ENCODE measurements at places on chromosomes 12 and 14.
A peak's percentile ranks its signal among the peaks of the same experiment; 100 is the strongest.

- DNase-seq = no peak
Observed at GRCh38 chr14:69693145-69693544, 73.8 kb upstream of the SRSF5 start.

DNA sequence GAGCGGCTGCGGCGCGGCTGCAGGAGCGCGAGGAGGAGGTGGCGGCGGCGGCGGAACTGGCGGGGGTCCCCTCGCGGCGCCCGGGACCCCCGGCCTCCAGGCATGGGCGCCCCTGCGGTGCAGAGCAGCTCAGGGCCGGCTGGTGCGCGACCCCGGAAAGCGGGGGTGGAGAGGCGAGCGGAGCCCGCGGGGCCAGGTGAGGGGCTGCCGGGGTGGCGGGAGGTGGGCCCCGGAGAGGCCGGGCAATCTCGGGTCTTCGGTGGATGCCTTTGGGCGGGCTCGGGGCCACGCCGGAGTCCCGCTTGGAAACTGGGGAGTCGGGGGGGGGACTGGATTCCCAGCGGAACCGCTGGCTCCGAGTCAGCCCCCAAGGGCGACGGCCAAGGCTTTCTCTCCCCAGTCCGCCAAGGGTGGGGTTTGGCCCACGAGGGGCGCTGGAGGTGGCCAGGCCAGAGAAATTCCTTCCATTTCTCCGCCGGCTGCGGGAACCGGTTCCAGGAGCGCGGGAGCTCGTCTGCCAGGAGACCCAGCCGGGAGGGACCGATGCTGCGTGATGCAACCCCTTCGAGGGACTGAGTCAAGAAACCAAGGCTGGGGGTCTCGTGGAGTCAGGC, 13.9 kb upstream of the NR4A1 start:
- DNase-seq = no peak

DNA sequence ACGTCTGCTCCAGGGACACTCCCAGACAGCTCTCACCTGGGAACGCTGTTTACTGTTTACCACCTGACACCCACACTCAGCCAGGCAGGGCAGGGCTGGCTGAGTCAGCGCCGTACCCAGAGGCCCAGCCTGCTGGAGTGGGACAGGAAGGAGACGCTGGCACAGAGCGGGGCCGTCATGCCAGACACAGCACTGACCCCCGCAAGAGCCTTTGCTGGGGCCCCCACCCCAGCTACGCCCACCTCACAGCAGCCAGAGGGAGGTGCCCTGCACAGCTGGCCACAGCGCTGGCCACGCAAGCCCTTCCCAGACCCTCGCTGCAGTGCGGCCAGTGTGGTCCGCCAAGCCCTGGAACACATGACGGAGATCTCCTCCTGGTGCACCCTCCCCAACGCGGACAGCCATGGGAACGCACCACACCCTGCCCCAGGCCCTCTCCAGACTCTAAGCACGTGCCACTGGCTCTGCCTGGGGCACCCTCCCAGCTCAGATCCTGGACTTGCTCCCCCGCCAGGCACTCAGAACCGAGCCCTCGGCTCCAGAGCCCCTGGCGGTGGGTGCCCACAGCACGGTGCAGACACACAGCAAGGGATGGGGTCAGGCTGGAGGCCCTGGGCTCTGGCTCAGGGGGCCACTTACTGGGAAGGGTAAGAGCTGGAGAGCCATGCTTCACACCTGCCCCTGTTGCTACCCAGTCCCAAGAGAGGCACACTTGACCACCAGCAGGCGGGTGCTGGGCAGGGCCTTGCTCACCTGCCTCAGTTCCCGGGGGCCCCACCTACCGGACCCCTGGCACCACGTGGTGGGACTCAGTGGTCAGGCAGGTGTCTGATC, 5.7 kb downstream of the AHNAK2 start:
- DNase-seq = no peak

- DNase-seq = no peak
Observed at GRCh38 chr12:89092297-89092696, 260.0 kb downstream of the DUSP6 start.

DNA sequence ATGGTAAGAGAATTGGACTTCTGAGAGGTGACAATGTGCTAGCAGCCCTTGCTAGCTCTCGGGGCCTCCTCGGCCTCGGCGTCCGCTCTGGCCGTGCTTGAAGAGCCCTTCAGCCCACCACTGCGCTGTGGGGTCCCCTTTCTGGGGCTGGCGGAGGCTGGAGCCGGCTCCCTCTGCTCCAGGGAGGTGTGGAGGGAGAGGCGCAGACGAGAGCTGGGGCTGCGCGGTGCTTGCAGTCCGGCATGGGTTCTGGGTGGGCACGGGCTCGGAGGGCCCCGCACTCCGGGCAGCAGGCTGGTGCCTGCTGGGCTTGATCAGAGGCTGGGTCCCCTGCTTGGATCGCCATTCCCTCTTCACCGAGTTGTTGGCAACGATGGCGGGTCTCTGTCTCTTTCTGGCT, 226.4 kb upstream of the AMIGO2 start:
- DNase-seq = no peak

- no peak for DNase-seq
Observed at GRCh38 chr14:69624136-69624535, 12.7 kb downstream of the SUSD6 start.

GRCh38 chr12:87467936-87468335, 561.3 kb downstream of the C12orf50 start:
- DNase-seq = no peak

DNA sequence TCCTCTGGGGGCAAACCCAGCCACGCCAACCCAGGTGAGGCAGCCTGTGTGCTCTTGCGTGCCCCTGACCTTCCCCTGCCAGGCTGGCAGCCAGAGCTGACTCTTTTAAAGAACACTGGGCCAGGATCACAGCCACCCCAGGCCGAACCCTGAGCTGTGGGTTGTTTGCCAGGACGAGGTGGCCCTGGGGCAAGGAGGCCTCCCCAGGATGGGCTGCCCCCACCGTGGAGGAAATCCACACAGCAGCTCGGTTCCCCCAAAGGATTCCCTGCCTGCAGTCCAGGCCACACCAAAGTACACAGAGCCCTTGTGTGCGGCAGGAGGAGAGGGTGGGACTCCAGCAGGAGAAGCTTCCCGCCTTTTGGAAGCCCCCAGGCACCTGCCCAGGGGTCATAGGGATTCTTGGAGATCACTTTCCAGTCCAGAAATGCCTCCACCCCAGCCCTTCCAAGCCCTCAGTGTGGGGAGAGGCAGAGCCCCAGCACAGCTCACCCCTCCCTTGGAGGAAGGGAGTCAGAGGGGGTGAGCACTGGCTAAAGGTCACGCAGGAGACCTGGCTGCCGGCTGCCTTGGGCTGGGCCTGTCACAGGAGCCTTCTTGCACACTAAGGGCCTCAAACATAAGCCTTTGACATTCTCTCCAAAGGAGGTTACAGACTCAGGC, 115.6 kb downstream of the CALM1 start:
- no peak for DNase-seq

- no peak for DNase-seq
Observed at GRCh38 chr12:63918800-63919300, 74.3 kb downstream of the SRGAP1 start.

DNA sequence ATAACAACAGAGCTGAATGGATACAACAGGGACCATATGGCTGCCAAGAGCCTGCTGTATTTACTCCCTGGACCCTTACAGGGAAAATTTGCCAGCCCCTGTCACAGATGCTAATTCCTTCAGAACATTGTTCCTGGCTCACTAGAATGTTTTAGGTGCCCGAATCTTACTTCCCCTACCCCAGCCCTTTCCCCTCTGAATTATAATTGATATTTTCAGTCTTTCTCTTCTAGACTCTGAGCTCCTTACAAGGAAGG, 235.3 kb downstream of the KSR2 start:
- no peak for DNase-seq

DNA sequence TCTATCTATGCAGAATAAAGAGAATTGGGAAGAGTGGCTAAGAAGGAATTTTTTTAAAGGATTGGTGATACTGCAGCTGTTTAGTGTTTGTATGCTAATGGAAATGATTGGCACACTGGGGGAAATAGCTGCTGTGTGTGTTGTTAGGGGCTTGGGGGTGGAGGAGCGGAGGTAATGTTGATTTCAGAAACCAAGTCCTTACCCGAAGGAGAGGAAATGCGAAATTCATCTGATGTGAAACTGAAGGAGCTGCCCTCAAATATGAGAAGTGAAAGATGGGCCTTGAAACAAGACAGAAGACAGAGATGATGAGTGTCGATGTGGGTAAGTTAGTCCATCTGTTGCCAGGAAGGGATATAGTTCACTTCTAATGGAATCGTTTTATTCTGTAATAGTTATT, 21.2 kb upstream of the RNASE12 start:
- DNase-seq = no peak

DNA sequence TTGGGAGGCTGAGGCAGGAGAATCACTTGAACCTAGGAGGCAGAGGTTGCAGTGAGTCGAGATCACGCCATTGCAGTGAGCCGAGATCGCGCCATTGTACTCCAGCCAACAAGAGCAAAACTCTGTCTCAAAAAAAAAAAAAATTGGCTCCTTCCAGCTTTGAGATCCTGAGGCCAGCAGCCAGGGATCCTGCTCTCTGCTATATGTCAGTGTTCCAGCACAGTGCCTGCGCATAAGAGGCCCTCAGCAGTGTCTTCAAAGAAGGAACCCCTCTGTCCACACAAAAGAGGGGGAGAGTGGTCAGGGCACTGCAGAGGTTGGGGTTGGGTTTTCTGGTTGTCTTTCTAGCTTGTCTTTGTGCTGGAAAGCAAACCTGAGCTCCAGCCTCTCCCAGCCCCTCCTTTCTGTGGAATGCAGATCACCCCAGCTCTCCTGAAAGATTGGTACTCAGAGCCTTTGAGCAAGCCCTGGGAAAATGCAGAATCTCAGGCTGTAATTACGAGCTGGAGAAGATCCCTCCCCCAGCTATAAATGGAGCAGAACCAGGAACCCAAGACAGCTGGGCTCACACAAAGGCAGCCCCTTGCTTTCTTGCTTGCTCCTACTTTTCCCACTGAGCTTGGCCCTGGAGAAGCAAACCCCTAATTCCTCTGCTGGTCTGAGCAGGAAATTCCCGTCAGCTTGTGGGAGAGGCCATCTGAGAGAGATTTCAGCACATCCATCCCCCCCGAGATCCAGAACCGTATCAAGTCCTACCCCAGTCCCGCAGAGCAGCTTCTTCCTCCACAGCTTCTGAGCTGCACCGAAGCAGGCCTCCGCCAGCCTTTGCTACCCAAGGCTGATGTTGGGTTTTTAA, 205.7 kb downstream of the ZFP36L1 start:
- DNase-seq = no peak

- no peak for DNase-seq
Observed at GRCh38 chr12:32983332-32983731, 86.8 kb upstream of the PKP2 start.

DNA sequence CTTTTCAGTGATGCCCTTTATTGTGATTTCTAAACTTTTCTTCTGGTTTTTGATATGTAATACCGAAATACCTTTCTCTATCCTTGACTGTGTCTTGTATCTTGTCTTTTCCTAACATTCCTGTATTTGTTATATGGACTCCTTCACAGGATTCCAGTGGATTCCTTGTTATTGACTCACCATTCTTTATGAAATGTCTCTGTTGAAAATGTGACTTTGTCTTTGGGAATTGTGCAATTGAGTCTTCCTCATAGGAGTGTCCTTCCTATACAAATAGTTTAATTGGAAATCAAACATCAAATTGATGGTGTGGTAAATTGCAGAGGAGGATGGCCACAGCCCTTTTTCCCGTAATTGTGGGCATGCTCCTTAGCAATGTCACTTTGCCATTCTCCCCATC, 296.6 kb upstream of the KITLG start:
- no peak for DNase-seq

GRCh38 chr12:66467932-66468331, 165.6 kb downstream of the HELB start:
- no peak for DNase-seq

DNA sequence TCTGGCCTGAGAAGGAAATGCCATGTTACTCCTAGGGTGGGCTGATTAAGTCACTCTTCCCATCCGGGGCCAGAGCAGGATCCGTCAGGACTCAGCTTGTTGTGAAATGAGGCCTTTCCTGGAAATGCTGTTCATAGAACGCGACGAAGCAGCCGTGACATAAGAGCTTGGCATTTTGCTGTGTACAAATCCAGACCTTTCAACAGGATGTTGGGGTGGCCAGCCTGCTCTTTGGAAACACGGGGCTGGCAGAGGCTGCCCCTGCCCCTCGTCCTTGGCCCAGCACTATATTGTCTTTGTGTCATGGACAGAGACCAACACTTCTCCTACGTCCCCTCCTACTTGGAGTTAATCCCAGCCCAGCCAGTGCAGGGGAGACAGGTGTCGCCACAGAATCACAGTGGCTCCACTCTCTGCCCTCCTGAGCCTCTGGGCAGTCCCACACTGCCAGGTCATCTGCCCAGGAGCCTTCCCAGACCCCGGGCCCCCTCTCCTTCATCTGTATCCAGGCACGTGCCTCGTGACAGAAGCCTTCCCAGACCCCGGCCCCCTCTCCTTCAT, 18.6 kb upstream of the EIF5 start:
- DNase-seq = no peak

DNA sequence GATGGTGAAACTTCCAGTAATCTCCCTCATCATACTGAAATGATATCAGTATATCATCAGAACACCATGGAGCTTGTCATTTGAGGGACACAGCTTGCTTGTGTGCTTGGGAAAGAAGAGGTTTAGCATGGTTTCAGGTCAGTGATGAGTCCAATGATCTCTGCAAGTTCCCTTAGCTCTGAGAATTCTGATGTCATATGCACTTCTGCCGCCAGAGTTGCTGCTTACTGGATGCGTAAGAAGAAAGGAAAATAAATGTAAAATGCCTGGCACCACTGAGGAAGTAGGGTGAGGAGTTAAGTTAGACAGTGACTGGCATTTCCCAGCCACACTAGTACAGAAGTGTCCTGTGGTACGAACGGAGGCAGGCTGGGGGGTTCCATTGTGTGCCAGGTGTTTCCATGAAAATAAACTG, 22.6 kb downstream of the PRKCH start:
- DNase-seq = peak; percentile 45

- peak; percentile 88 for DNase-seq
Observed at GRCh38 chr12:101876861-101877805, at the start of gene DRAM1. Gene DRAM1, plus strand, starts transcription at chr12:101877580. Its CDS starts 210 bp downstream, at chr12:101877790.

DNA sequence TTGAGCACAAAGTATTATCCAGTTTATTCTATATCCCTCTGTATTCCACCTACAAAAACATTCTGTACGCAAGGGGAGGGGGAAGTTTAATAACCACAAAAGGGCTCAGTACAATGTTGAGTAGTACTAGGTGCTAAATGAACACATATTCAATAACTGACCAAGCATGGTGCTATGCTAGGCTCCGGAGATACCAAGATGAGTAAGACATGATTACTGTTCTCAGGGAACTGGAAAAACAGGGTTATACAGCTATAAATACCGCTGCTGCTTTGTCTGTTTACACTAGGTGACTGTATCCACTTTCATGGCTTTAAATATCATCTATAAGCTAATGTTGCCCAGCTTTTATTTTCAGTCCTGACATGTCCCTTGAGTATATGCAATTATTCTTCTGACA, 135.8 kb downstream of the INSM2 start:
- no peak for DNase-seq

- DNase-seq = no peak
Observed at GRCh38 chr14:55585854-55586253, 5.8 kb downstream of the KTN1 start.
